ENCODE measurements at places on chromosomes 5 and 9.

DNA sequence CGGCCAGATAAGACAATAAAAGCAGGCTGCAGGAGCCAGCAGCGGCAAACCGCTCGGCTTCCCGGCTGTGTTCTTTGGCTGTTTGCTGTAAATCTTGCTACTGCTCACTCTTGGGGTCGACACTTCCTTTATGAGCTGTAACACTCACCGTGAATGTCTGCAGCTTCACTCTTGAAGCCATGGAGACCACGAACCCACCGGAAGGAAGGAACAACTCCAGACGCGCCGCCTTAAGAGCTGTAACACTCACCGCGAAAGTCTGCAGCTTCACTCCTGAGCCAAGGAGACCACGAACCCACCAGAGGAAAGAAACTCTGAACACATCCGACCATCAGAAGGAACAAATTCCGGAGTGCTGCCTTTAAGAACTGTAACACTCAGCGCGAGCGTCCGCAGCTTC lies 451.7 kb downstream of the AGTPBP1 start:
- no peak for DNase-seq

GRCh38 chr5:117893211-117893610 lies 1095.1 kb downstream of the DTWD2 start:
- no peak for DNase-seq

DNA sequence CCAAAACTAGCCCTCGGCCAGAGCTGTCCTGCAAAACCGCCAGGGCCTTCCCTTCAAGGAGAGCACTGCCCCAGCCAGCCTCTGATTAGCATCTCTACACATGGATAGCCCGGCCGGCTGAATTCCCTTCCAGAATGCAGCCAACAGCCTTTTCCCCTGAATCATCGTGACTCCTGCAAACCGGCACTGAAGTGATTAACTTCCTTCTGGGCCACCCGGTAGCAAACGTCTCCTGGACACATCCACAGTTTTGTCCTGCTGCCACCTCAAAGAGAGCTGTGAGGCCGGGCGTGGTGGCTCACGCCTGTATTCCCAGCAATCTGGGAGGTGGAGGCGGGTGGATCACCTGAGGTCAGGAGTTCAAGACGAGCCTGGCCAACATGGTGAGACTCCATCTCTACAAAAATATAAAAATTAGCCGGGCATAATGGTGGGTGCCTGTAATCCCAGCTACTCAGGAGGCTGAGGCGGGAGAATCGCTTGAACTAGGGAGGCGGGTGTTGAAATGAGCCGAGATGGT lies 21.1 kb upstream of the EEIG1 start:
- DNase-seq, result no peak

GRCh38 chr5:119359737-119360413 lies 4.1 kb downstream of the TNFAIP8 start:
- DNase-seq, result no peak

DNA sequence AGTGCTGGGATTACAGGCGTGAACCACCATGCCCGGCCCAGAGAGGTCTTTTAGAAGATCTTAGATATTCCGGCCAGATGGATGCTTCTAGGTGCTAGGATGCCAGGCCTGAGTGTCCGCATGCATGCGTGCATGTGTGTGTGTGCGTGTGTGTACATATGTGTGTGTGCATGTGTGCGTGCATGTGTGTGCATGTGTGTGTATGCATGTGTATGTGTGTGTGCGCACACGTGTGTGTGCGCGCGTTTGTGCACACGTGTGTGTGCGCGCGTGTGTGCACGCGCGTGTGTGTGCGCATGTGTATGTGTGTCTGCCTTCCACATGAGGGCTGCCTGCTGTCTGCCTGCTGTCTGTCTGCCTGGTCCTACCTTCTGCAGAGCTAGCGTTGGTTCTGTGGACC lies 88.0 kb upstream of the FCN2 start:
- DNase-seq, result no peak

GRCh38 chr5:78003919-78004318 lies 227.8 kb upstream of the TBCA start:
- no peak for DNase-seq

DNA sequence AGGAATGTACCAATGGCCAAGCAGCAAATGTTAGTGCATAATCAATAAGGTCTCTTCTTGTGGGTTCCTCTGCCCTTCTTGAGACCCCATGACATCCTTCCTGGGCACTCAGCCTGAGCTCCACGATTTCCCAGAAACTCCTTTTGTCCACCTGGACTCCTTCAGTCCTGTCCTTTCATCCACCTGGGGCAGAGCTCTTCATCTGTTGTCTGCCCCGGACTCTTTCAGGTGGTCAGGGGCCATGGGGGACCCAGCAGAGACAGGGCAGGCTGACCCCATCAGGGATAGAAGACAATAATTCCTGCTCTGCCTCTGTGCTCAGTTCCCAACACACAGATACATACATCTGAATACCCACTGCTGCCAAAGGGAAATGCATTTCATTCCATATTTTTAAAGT lies 58.9 kb upstream of the OTULINL start:
- DNase-seq, result no peak

DNA sequence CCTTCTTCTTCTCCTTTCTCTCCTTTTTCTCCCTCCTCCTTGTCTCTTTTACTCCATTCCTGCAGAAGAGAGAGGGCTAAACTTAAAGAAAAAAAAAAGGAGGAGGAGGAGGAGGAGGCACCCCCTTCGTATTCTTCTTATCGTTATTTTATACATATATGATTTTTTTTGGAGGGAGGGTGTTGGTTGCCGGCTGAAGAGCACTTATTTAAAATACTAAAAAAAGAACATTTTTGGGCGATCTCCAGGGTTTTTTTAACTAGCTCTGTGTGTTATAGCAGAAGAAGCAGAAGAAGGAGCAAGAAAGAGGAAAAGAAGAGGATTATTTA lies 381 bp downstream of the NR2F1 start:
- no peak for DNase-seq

- no peak for DNase-seq
Observed at GRCh38 chr5:141003791-141004611, 37.7 kb downstream of the PCDHAC2 start.

GRCh38 chr5:128684961-128685360 lies 146.9 kb upstream of the FBN2 start:
- no peak for DNase-seq

DNA sequence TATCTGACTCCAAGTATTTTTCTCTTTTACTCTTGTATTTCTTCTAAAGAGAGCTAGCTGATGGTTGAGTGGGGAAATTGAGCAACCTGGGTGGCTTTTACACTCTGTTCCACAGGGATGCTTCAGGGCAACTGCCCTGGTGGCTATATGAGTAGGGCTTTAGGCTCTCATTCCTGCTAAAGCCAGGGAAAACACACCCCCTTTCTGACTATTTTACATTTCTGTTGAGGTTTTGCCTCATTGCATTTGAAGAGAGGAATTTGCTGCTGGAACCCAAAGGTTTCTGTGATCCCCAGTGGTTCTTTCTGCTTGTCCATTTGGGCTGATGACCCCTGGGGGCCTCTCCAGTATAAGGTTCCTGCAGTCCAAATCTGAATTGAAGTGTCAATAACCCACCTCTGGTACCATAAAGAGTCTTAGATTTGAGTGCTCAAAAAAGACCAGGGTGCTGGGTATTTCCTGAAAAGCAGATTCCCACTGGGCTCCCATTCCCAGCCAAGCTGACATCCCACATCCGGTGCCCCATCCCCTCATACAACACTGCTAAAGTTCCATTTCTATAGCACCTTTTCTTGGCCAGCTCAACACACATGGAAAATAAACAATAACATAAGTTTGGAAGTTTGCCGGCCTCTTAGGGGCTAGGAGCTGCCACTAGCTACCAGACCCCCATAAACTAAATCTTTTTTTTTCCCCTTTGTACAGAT lies 59.5 kb downstream of the PAPPA start:
- no peak for DNase-seq

GRCh38 chr9:21964925-21965385 lies 29.2 kb downstream of the CDKN2A start:
- DNase-seq, result no peak

- DNase-seq, result no peak
Observed at GRCh38 chr9:104416470-104416869, 87.6 kb upstream of the OR13F1 start.

GRCh38 chr9:112378328-112379176 lies 1.4 kb upstream of the HSDL2 start:
- DNase-seq, result no peak

DNA sequence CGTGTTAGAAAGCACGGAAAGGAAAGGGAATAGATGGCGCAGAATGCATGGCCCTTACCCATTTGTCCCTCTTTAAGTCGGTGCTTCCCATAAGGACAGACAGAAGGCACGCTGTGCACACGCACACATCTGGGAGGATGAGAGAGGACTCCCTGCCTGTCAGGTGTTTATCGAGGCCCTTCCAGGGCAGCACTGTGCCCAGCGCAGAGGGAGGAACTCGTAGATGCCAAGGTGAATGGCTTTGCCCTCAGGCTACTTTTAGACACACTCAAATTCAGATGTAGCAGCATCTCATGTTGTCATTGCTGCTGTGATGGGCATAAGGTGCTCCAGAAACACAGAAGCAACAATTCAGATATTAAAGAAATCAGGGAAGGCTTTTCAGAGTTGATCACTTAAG lies 70.2 kb upstream of the CTSL start:
- DNase-seq, result no peak

DNA sequence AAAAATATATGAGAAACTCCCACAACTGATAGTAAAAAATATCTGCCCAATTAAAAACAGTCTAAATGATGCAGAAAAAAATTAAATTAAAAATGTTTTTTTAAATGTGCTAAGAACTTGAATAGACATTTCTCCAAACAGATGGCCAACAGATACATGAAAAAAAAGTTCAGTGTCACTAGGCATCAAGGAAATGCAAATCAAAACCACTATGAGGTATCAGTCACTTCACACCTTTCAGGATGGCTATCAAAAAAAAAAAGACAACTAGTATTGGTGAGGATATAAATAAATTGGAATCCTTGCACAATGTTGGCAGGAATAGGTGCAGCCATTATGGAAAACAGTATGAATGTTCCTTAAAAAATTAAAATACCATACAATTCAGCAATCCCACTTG lies 16.6 kb downstream of the ZNF131 start:
- DNase-seq, result no peak

DNA sequence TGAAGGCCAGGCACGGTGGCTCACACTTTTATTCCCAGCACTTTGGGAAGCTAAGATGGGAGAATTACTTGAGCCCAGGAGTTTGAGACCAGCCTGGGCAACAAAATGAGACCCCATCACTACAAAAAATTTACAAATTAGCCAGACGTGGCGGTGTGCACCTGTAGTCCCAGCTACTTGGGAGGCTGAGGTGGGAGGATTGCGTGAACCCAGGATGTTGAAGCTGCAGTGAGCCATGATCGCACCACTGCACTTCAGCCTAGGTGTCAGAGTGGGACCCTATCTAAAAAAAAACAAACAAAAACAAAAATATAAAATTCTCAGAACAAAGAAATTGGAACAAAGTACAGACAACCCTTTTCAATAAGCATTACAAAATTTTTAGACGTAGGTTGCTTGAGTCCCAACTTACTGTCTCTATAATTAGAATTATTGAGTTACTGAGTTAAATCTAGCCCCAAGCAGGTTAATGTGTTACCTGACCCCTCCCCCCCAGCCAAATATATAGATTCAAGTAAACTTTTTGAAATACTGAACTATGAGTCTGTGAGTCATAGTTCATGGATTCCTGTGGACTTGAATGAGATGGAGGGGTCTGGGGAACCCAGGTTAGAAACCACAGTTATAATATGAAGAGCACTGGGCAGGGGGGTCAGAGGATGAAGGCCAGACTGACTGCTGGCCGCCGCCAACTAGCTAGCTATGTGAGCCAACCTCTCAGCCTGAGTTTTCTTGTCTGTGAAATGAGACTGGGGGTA lies 173.1 kb downstream of the AOPEP start:
- no peak for DNase-seq

DNA sequence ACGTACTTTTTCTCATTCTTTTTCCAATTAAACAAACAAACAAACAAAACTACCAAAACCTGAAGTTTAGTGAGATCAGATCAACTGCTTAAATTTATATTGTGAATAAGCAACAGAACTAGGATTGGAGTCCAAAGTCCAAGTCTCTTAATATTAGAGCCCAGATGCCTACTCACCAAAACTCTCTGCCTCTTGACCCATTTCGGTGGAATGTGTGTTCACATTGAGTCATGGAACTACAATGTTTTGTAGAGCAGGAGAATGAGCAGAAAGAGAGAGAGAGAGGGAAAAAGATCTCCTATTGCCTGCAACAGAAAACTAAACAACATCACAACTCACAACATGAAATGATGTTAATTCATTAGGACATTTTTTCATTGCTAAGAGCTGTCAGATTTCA lies 751.1 kb downstream of the TLR4 start:
- DNase-seq, result no peak

DNA sequence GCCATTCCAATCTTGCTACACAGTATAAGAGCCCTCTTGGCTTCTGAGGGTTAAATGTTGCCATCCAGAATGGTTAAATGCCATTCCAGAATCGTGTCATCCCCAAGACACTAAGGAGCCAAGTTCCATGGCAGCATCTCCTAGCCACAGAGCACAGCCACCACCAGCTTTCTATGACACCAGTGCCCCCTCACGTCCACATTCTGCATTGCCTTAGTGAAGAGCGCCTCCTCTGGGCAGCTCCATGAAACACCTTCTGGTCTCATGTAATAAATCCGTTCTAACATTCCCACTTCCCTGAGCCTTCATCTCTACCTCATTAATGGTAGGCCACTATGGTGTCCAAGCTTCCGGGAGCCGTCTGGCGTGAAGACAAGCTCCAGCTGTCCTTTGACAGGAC lies 12.4 kb downstream of the CBY3 start:
- DNase-seq, result peak; percentile 36

DNA sequence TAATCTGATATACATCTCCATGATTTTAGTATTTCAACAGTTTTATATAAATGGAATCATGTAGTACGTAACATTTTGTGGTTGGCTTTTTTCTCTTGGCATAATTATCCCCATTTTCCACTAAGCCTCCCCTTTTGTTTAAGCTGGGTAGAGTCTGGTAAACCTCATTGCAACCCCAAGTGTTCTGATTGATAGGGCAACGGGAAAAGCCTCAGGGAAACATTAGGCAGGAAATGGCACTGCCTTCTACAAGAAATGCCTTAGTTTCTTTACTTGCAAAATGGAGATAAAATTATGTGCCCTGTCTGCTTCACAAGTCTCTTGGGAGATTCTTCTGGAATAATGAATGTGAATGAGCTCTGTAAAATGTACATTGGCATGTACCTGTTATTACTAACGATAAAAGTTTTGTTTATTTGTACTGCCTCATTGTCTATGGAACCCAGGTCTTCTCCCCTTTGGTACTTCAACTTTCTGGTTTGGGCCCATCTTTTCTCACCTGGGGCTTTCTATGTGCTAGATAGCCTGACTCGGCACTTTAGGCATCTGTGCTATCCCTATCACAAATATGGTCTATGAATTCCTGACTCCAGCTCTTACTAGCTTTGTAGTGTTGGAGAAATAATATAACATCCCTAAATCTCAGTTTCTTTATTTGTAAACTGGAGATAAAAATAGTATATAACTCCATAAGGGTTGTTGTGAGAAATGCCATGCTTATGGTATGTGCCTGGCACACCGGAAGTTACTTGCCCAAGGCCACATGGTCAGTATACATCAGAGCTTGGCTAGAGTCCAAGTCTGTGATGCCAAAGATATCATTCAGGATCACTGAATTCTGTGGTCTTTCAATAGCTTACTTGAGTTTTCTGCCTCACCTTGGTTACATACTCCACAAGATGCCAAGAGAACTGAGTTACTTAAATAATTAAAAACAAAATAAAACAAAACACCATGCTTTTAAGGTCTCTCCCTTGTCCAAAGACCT lies 48.2 kb upstream of the ZNF169 start:
- no peak for DNase-seq
